ENCODE measurements at places on chromosomes 11 and 22.

- DNase-seq, result peak; percentile 15
Measured at GRCh38 chr11:71080239-71081097, 171.9 kb downstream of the SHANK2 start.

- DNase-seq, result no peak
Measured at GRCh38 chr11:94536386-94536785, 7.3 kb upstream of the FUT4 start.

GRCh38 chr11:6557063-6557462 is 46.4 kb downstream of the RRP8 start:
- no peak for DNase-seq

GRCh38 chr11:128494418-128495332 is 92.7 kb downstream of the ETS1 start:
- DNase-seq, result no peak
